Activated T-helper 1 cell treated with Interleukin-2 at 50 U/mL for 16 hours (primary cell): ENCODE measurements at places on chromosomes 3 and 15.

- no peak for DNase-seq
Observed at GRCh38 chr15:98035134-98035533, 74.6 kb downstream of the ARRDC4 start.

GRCh38 chr15:51229907-51230330 is 108.5 kb downstream of the CYP19A1 start:
- no peak for DNase-seq

GRCh38 chr3:185960522-185961288 is 22.9 kb upstream of the TRA2B start:
- no peak for DNase-seq

DNA sequence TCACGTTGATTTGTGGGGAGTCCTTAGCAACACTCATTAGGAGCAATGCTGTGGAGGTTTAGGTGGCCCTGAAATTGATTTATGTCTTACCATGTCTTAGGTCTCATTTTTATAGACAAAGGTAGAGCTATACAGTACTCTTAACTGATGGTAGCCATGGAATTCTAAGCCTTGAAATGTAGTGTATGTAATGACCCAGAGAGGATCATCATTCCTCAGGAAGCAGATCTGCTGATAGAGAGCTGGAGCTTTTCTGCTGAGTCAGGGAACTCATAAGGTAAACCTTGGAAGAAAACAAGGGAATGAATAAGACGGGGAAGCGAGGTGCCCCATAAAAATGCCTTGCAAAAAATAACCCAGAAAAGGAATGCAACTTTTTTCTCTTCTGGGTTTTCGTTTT is 34.0 kb upstream of the ZNF639 start:
- DNase-seq = no peak
